Stimulated activated CD4-positive, alpha-beta T cell treated with anti-CD3 and anti-CD28 coated beads, TNF-alpha, amount 100 ng/mL, for 1 hour (primary cell): ENCODE measurements at places on chromosomes 2 and 18.

DNA sequence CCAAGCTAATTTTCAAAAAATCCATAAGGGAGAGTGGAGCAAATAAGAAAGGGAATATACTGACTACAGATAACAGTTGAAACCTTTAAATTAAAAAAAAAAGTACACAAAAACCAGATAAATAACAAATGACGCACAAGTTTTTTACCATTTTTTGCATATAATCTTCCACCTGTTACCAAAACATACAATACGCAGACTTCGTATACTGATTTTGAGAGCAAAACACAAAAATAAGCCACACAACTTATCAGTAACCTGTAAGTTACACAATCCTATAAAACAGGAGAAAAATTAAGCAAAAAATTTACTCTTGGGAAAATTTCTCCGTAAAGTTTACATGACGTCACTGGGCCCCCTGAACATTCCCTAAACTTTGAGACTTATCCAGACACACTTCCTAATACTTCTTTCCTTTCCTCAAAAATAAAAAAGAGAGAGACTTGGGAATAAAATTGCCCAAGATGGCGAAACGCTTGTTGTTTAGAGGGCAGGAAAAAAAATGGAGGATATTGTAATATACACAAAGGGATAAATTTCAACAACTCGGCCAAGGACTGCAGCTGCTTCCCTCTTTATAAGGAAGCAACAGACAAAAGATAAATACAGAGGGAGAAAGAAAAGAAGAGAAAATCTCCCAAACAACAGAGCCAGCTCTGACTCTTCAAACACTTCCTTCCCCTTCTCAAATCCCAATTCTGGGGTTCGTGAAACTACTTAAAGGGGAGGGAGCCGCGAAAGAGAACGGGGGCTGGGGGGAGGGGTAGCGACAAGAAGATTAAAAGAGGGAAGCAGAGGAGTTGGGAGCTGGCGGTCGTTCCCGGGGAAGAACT, 1.6 kb downstream of the BAZ2B start:
- DNase-seq: no peak

DNA sequence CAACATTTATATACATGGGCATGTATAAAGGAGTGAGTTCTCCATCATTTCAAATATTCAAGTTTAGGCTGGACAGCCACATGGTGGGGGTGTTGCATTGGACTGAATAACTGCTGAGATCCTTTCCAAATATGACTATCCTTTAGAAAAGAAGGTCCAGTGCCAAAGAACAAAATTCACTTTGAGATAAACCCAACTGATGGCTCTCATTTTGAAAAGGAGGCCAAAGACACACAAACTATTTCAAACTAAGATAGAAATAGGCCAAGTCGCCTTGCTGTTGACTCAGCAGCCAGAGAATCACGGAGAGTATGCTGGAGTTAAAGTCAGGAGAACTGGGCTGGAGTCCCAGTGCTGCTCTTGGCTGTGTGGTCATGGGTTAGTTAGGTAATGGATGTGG, 204.5 kb upstream of the LRATD1 start:
- DNase-seq: no peak

GRCh38 chr2:60934165-60934722, 52.9 kb downstream of the REL start:
- DNase-seq: no peak

DNA sequence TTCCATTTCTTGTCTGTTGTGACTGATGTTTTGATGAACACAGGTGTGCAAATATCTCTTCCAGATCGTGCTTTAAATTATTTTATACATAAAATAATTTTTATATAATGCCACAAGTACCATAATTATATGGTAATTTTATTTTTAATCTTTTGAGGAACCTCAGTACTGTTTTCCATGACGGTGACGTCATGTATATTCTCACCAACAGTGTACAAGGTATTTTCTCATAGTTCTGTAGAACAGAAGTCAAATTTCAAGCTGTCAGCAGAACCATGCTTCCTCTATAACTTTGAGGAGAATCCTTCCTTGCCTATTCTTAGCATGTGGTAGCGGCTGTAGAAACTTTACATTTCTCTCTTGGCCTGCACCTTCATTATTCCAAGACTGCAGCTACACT, 349.4 kb upstream of the GYPC start:
- DNase-seq: no peak

- no peak for DNase-seq
These were observed 119.2 kb downstream of the MYCN start for GRCh38 chr2:16059393-16060016.

- no peak for DNase-seq
These were observed 31.0 kb upstream of the CYBRD1 start for GRCh38 chr2:171491292-171491691.

- no peak for DNase-seq
These were observed 127.6 kb downstream of the MAPK4 start for GRCh38 chr18:50687491-50687890.

DNA sequence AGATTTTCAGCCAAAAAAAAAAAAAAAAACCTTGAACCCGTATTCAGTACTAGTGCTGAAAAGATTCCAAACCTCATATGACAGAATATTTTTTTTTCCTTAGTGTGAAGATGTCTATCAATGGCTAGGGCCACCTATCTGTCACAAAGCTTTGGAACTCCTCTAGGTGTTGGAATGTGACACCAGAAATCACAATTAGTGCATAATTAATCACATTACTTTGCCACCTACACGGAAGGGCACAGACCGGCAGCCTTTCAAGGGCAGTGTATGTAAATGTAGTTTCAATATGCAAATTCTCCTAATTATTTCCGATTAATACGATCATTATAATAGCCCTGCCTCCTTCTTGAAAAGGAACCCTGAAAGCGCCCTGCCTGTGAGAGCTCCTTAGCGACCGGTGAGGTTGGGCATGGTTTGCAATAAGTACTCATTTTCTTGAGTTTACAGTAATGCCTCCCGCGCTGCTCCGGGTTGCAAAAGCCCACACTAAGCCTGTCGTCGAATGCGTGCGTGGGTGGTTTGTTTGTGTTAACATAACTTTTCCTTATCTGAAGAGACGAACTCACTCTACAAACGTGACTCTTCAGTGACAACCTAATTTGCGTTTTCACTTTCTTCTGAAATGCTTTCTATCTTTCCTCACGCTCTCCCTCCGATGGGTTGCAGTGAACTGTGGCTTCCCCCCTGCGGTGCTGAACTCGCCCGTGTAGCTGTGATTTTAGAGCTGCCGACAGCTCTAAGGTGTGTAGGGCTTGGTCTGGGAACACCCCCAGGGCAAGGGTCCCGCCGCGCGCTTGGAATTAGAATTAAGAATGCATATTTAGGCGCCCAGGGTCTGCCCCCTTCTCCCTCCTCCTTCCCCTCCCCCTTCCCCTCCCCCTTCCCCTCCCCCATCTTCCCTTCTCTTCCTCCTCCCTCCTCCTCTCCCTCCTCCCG, 765 bp upstream of the ID2 start:
- no peak for DNase-seq

GRCh38 chr2:121625953-121626352, 23.3 kb downstream of the CLASP1 start:
- no peak for DNase-seq

- DNase-seq: no peak
These were observed 182.9 kb downstream of the ZFP36L2 start for GRCh38 chr2:43043553-43043870.

DNA sequence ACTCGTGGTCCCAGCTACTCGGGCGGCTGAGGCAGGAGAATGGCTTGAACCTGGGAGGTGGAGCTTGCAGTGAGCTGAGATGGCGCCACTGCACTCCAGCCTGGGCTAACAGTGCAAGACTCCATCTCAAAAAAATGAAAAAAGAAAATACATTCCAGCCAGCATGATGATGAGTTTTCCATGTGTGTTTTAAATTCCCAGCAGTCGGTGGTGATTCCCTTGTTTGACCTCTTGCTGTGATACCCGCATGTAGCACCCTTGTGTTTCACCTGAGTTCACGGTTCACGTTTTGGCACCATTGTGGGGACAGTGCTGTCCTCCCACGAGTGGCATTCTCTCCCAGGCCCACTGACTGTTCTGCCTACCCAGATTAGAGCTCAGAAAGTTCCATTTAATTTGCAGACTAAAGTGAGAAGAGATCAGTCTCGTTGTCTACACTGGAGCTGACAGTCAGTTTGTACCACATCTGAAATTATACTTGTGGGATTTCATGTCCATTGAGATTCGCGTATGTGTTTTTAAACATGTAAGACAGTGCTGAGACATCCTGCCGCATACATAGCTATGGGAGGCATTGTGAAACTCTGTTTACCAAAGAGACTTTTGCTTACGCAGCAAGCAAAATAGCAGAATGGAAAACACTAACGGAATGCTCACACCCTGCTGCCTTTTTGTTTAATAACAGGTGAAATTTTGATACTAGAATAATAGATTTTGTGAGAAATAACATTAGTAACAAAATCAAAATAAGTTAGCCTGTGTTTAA, 157.1 kb downstream of the GBX2 start:
- DNase-seq: no peak

DNA sequence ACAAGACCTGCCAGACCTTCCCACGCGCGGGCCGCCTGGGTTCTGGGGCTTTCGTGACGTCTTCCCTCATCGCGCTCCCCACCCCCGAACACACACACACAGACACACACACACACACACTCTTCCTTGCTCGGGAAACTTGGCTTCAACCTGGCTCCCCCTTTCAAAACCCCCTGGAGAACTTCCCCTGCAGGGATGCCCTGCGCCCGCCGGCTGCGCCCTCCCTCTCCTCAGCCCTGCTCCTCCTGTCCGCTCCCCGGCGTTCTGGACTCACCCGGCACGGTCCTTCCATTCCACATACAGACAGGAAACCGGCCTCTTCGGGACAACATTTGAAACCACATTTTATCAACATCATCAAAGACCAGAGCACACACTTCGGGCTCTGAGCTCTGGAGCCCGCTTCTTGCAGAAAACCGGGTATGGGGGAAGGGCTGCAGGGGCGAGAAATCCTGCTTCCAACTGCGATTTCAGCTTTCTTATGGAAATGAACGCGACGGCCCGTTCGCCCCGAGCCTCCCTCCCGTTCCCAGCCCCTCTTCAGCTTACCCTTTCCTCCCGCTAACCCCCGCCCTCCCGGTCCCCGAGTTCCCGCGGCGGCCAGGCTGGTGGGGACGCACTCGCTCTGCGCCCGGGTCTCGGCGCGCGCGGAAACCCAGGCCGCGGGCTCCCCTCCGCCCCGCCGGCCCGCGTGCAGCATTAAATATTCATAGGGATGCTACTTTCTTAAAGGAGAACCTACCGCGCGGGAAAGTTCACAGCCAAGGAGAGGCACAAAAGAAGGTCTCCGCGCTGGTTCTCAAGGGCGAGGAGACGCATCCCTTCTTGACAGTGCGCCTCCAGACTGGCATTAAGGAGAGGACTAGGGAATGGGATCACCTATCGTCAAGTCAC, 18.3 kb downstream of the POU3F3 start:
- DNase-seq: no peak

GRCh38 chr2:112310906-112311305, 35.5 kb downstream of the ZC3H6 start:
- DNase-seq: no peak

DNA sequence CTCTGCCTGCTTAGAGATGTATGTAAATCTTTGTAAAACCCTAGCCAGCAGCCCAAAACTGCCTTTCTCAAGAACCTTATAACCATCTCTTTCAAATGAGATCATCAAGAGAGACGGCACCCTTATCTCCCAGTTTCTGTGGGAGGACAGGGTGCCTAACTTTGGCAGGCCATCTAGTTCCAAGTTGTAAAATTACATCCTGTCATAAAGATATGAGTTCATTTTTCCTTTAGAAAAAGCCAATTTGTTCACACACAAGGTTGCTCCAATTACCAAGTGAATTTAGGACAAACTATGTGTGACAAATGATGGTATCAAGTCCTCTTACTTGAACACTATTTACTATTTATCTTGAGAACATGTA, 65.3 kb downstream of the MEMO1 start:
- DNase-seq: no peak
